Coronary artery (tissue), 2 donors: ENCODE measurements at places on chromosomes 1 and 21.

DNA sequence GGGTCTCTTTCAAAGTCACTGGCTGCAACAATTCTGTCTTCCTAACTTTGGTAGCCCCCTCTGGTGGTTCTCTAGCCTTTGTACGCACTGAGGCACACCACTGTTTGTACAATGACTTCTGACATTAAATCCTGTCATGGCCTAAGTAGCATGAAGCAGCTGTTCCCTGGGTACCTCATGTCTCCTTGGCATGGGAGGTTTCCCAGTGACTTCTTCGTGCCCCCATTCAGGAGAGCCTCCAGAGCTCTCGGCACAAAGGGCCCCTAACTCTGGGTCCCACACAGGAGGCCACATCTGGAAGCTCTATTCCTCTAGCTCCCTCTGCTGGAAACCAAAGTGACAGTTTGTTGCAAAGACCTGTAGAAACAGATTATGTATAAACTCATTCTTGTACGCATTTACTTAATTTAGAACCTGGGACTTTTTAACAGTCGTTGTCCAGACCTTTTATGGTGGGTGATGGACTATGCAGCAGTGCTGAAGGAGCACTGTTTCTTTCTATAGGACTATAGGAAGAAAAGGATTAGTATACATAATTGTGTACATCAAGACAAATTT is 13.4 kb downstream of the SWT1 start:
- DNase-seq = no peak

- DNase-seq = no peak
Measured at GRCh38 chr1:199742547-199742946, 285.0 kb upstream of the NR5A2 start.

- no peak for DNase-seq
Measured at GRCh38 chr1:14261395-14261794, 337.1 kb upstream of the KAZN start.

DNA sequence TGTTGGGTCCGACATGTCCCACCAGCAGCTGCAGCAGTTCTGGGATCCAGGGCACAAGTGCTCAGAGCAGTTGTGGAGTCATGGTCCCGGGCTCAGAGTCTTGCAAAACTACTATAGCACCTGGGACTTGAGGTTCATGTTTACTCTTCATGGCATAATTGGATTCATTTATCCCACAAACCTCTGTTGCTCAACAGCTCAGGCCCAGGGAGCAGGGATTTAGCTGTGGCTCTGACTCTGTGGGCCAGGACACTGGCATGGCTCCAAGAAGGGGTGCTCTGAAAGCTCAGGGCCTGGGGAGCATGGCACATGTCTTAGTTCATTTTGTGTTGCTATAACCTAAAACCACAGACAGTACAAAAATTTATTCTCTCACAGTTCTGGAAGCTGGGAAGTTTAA is 626.7 kb upstream of the ADGRL2 start:
- DNase-seq = no peak

- no peak for DNase-seq
Measured at GRCh38 chr1:26542771-26543451, 13.3 kb downstream of the RPS6KA1 start.

DNA sequence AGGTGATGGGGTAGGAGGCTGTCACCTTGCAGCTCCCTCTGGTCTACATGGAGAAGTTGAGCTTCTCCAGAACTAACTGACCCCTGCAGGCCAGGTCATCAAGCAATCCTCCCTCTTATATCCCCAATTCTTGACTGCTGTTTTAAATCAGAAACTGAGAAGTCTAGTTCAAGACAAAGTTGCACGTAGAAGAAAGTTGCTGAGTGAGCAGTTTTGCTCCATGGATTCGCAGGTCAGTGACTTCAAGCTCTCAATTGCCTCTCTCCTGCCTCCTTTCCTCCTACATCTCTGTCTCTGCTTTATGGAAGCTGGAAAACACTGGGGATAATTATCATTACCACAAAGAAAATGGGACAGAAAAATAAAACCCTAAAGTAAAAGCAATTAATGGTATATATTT is 32.8 kb upstream of the GBP5 start:
- DNase-seq = no peak

- DNase-seq = no peak
Measured at GRCh38 chr21:41251961-41252642, 64.5 kb upstream of the FAM3B start.

GRCh38 chr1:155324717-155325602 is 4.3 kb downstream of the RUSC1 start:
- peak; percentile 83 for DNase-seq

GRCh38 chr1:214422137-214422671 is 129.2 kb downstream of the PTPN14 start:
- DNase-seq = no peak
